Memory B cell (primary cell): ENCODE measurements at places on chromosomes 7 and 10.

GRCh38 chr10:97119058-97119745, 66.6 kb downstream of the SLIT1 start:
- H3K36me3 ChIP-seq, result no peaks in the 10 kb centered on the region
- H3K27me3 ChIP-seq, result peaks cover 23% of the 10 kb centered on the region
- H3K27ac ChIP-seq, result no peak overlapping the region
- DNase-seq, result no peak
- H3K4me3 ChIP-seq, result no peak overlapping the region

GRCh38 chr10:21501091-21501490, 24.4 kb downstream of the SKIDA1 start:
- peaks cover 17% of the 10 kb centered on the region for H3K27me3 ChIP-seq
- H3K36me3 ChIP-seq, result no peaks in the 10 kb centered on the region
- DNase-seq, result no peak
- H3K4me1 ChIP-seq, result peaks cover 7% of the 10 kb centered on the region
- H3K4me3 ChIP-seq, result no peak overlapping the region

DNA sequence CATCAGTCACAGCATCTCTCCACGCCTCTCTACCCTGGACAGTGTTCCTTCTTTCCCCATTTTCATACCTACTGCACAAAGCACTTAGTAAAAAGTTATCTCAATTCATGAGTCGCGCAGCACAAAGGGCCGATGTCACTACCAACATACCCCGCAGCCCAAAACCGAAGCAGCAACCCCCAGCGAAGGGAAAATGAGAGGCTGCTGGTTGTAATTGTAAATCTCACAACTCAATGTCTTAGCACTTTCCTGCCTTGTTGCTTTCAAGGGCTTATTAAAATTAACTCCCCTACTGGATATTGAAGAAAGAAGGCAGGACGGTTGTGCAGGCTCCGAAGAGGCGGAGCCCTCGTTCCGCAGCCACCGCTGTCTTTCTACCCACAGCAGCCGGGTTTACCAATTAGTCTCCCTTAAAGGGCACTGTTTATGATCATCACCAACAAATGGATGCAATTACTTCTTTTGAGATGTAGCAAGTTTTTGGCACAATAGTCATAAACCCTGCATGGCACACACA, 6.5 kb downstream of the DIP2C start:
- H3K27ac ChIP-seq, result no peak overlapping the region
- H3K4me1 ChIP-seq, result no peaks in the 10 kb centered on the region
- no peak overlapping the region for H3K4me3 ChIP-seq
- DNase-seq, result no peak
- H3K27me3 ChIP-seq, result peaks cover 13% of the 10 kb centered on the region
- peaks cover 3% of the 10 kb centered on the region for H3K36me3 ChIP-seq

- no peak overlapping the region for H3K27ac ChIP-seq
- H3K27me3 ChIP-seq, result no peaks in the 10 kb centered on the region
- H3K4me3 ChIP-seq, result no peak overlapping the region
- no peak for DNase-seq
- no peaks in the 10 kb centered on the region for H3K4me1 ChIP-seq
- H3K36me3 ChIP-seq, result no peaks in the 10 kb centered on the region
These were observed 113.1 kb upstream of the SEMA3C start for GRCh38 chr7:81031996-81032395.

- H3K27ac ChIP-seq, result no peak overlapping the region
- H3K27me3 ChIP-seq, result peaks cover 8% of the 10 kb centered on the region
- H3K4me3 ChIP-seq, result no peak overlapping the region
- H3K36me3 ChIP-seq, result peaks cover 1% of the 10 kb centered on the region
These were observed 75.2 kb downstream of the TRIL start for GRCh38 chr7:28882869-28883470.

GRCh38 chr7:128721376-128721775, 17.8 kb upstream of the CALU start:
- DNase-seq, result no peak
- H3K4me3 ChIP-seq, result no peak overlapping the region
- H3K27me3 ChIP-seq, result peaks cover 6% of the 10 kb centered on the region

DNA sequence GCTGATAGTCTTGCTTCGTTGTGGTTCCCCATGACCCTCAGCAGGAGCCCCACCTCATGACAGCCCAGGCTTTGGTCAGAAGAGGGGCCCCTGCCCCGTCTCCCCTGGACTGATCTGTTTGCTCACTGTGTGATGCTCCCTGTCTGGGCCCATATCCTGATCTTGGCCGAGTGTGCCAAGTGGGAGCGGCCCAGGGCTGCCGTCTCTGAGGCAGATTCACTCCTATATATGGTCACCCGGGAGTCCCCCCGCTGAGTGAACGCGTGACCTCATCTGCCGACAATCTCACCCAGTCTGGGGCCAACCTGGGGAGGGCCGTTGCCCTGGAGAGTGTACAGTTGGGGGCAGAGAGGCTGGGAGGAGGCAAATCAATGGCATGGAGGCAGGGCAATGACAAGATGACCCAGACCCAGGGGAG, 34.5 kb downstream of the PPIF start:
- H3K36me3 ChIP-seq, result no peaks in the 10 kb centered on the region
- H3K4me3 ChIP-seq, result no peak overlapping the region
- H3K4me1 ChIP-seq, result no peaks in the 10 kb centered on the region
- DNase-seq, result no peak
- no peak overlapping the region for H3K27ac ChIP-seq

DNA sequence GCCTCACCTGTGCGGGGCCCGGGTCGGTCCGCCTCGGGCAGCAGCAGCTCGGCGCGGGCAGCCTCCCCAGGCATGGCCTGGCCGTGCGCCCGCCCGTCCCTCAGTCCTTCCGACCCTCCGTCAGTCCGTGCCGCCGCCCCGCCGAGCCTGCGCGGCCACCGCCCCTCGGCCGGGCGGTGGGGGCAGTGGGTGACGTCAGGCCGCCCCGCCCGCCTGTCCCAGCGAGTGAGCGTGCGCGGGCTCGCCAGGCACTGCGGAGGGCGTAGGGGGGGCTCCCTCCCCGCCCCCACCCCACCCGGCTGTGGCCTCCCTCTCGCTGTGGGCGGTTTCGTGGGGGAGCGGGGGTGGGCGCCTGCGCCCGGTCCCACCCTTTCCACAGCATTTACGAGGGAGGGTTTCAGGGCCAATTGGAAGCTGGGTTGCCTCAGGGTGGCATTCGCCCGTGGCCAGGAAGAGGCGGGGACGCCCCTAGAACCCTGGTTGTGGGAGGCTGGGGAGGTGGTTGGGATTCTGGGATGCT, at the start of gene NACAD:
TSS of gene NACAD (minus strand) at position 149 of the 520 bp plus-strand sequence. CDS start at position 74, 75 bp downstream.
- no peaks in the 10 kb centered on the region for H3K4me1 ChIP-seq
- peaks cover 2% of the 10 kb centered on the region for H3K36me3 ChIP-seq
- no peak within 1 kb of the TSS for H3K27ac ChIP-seq
- peak within 1 kb of the TSS; percentile 68 for H3K4me3 ChIP-seq

DNA sequence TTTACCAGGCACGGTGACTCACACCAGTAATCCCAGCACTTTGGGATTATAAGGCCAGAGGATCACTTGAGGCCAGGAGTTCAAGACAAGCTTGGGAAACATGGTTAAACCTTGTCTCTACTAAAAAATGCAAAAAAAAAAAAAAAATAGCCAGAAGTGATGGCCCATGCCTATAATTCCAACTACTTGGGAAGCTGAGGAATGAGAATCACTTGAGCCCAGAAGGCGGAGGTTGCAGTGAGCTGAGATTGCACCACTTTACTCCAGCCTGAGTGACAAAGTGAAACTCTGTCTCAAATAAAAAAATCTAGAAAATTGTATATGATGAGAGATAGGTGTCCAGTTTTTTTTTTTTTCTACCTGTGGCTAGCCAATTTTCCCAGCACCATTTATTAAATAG, 578.2 kb downstream of the ANKRD7 start:
- H3K27ac ChIP-seq, result no peak overlapping the region
- no peaks in the 10 kb centered on the region for H3K27me3 ChIP-seq
- no peaks in the 10 kb centered on the region for H3K4me1 ChIP-seq
